ENCODE measurements at places on chromosomes 6 and 20.

GRCh38 chr20:57809661-57810172, 99.9 kb upstream of the PMEPA1 start:
- no peak for DNase-seq

DNA sequence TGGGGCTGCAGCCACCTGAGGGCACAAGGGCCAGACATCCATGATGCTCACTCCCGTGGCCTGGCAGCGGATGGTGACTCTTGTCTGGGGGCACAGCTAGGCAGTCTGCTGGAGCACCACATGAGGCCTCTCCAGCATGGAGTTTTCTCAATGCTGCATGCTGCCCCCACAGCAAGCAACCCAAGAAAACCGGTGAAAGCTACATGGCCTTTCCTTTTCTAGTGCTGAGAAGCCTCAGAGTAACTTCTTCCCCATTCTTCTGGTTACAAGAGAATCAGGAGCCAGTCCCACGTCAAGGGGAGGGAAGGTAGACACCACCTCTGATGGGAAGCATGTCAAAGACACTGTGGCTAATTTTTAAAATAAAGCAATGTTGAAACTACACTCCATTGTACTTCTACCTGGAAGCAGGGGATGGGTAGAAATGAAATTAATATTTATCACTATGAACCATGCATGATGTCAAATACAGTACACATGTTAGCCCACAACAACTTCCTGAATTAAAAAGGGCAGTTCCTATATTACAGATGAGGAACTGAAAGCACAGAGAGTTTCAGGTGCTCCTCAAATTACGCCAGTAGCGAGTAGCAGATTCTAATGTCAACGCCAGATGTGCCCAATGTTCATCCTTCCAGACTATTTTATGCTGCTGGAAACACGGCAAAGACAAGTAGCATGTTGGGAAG, 101.5 kb downstream of the LAMP5 start:
- no peak for DNase-seq

DNA sequence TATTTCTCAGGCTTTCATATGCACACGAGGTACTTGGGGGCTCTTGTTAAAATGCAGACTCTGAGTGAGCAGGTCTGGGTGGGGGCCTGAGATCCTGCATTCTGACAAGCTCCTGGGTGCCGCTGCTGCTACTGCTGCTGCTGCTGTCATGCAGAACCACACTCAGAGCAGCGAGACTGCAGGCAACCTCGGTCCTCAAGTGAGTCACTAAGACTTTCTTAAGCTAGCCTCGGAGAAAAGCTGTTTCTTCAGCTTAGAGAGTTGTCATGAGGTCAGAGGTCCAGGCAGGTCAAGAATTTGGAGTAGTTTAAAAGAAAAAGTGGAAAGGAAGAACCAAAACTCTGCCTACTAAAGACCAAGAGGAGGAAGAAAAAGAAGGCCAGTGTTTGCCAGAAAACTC, 92.9 kb downstream of the SPTLC3 start:
- peak; percentile 70 for DNase-seq

DNA sequence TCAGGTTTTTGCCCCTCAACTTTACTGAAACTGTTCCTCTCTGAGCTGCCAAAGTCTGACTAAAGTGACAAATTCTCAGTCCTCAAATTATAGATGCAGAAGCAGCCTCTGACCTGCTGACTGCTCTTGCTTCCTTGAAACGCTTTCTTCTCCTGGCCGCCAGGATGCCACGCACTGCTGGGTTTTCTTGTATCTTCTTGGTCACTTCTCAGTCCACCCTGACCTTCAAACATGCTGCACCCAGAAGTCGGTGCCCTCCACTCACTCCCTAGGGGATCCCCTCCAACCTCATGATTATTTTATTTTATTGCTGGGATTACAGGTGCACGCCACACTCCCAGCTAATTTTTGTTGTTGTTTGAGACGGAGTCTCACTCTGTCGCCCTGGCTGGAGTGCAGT, 24.7 kb downstream of the SYNJ2 start:
- DNase-seq = no peak

GRCh38 chr6:127277878-127278843, 11.5 kb downstream of the RNF146 start:
- no peak for DNase-seq

- no peak for DNase-seq
Measured at GRCh38 chr20:41355598-41356203, 10.9 kb downstream of the EMILIN3 start.

- DNase-seq = peak; percentile 39
Measured at GRCh38 chr20:53707371-53708055, 113.9 kb upstream of the ZNF217 start.

- peak; percentile 30 for DNase-seq
Measured at GRCh38 chr6:158160932-158161539, 7.0 kb downstream of the SERAC1 start.
